KG1 (cell line): ENCODE measurements at places on chromosomes 16 and 17.

DNA sequence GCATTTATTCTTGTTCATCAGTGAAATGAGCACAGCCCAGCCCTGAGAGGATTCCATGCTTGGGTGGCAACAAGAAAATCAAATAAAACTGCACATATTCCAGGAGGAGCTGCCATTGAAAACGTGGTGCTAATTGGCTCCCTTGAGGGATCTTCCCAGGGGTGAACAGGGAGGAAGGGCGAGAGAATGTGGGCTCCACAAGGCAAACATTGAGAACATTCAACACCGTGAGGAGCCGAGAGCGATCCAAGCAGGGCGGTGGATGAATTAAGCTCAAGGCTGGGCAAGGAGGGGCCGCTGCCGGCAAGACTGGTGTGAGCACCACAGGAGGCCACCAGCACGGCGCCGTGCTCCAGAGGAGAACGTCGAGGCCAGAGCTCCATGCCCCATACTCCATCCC, 166.9 kb downstream of the C16orf95 start:
- no peak for DNase-seq

- DNase-seq, result no peak
Observed at GRCh38 chr17:78395155-78395554, 16.7 kb downstream of the PGS1 start.

- no peak for DNase-seq
Observed at GRCh38 chr17:507441-507840, 154.8 kb upstream of the RPH3AL start.

- no peak for DNase-seq
Observed at GRCh38 chr17:65433592-65433991, 127.9 kb downstream of the AXIN2 start.

DNA sequence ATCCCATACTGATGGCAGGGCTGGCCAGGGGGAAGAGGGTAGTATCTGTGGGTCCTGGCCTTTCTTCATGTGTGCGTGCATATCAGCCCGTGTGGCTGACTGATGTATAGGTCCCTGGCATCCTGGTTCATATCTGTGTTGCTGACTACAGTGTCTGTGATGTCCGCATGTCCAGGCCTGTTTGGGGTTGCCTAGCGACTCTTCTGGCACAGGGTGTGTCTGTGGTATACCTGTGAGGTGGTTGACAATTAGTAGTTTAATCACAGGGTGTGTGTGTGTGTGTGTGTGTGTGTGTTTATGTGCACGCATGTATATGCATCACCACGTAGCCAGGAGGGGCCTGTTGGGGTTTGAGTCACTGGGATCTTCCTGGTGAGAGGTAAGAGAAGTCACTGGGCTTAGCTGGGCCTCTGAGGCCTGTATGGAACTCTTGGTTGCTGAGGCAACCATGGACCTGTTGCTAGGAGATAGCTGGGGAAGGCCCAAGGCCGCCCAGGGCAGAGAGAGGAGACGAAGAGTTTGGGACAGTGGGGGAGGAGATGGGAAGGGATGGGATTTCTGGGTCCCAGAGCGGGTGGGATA, 603 bp upstream of the TMEM95 start:
- DNase-seq, result no peak

DNA sequence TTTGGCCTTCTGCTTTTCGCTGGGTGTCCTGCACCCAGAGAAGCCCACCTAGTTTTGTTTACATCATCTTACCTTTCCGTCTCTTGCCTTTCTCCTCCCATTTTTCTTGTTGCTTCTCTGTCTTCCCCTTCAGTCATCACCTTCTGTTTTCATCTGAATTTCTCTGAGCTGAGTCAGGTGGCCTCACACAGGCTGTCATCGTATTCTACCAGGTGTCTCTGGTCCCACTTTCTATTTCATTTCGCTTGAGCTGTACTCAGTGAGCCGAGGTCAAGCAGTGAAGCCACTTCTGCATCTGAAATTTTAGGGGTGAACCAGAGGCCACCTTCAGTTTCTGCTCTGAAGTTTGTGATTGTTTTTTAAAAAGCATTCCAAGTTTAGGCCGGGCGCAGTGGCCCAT, 9.7 kb downstream of the CRAMP1 start:
- no peak for DNase-seq

DNA sequence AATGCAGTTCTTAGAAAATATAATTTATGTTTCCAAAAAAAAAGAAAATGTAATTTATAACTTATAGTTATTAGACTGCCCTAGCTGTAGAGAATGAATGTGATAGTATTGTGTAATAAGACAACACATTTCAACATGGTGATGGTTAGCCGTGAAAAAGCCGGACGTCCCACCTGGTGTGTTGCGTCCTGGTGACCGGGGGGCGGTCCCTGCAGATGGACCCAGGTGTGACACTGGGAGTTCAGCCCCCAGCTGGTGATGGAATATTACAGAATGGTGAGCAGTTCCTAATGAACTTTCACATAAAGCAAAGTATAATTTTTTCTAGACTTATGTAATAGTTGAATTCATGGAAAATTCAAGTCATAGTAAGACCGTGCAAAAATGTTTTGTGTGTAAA, 132.8 kb downstream of the LAT start:
- no peak for DNase-seq

- DNase-seq, result no peak
Observed at GRCh38 chr16:17691899-17692176, 221.1 kb upstream of the XYLT1 start.

DNA sequence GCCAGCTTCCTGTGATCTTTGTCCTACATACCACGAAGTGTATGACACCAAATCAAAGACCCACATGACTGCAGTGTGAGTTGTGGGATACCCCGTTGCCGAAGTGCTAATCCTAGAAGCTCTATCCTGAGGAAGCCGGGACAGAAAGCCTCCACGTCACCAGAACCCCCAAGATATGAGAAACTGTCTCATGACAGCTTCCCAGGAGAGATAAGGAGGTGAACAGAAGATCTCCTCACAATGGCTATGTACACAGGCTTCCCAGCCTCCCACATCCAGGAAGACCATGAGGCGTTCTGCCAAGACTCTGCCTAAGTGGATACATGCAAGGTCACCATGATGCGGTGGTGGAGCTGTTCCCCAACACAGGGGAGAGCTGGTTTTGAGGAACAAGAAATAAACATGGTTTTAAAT, 37.1 kb downstream of the TRIM25 start:
- DNase-seq, result no peak

DNA sequence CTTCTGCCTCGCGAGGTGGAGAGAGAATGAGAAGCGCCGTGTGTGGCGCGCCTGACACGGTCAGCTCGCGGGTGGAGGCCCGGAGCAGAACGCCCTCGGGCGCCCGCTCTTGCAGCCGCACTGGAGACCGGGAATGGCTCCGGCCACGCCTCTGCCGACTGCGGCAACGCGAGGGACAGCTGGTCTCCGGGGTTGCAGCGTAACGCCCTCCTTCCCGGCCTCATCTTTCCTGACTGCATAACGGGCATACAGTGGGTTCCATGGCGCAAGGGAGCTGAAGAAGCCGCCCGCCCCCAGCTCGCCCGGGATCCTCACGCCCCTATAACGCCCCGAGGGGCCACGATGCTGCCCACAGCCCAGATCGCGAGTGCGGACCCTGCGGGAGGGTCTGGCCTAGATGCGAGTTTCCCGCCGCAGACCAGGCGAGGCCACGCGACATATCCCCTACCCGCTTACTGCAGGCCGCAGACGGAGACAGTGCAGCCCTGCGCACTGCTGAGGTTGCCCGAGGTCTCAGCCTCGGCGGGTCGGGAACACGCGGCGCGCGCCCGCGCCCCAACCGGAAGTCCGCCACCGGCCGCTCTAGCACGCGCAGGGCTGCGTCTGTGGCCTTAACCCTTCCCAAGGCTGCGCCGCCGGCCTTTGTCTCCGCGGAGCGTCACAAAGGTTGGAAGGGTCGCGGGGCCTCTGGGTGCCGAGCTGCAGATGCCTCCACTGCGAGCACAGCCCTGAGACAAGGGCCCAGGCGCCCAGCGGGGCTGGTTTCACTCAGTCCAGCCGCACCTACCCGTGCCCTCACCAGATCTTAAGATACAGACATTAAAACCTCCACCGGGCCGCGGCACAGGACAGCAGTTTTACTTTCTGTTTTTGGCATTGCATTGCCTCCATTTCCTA, 18.8 kb downstream of the BCL7C start:
- DNase-seq, result peak; percentile 81
